ENCODE measurements at places on chromosomes 12 and 14.

DNA sequence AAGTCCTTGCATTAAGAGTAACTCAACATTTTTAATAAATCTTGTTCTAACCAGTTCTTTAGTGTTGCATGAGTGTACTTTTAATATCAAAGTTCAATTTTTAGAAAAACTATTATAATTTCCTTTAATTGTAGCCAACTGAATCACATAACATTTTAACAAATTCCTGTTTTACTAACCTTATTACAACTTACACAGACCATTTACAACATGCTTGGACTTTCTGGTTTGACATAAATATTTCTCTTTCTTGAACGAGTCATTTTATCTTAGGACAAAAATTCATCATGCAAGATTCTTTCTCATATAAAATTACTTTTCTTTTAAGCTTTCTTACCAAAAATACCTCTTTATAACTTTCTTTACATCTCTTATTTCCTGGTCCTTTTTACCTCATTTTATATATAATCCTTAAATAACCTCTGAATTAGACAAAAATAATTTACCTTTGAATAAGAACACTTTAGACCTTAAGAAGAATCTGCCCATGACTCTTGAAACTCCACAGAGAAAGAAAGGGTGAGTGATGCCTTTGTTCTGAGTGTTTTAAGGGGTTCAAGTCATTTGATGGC, 3.9 kb downstream of the SLCO1A2 start:
- DNase-seq: no peak

DNA sequence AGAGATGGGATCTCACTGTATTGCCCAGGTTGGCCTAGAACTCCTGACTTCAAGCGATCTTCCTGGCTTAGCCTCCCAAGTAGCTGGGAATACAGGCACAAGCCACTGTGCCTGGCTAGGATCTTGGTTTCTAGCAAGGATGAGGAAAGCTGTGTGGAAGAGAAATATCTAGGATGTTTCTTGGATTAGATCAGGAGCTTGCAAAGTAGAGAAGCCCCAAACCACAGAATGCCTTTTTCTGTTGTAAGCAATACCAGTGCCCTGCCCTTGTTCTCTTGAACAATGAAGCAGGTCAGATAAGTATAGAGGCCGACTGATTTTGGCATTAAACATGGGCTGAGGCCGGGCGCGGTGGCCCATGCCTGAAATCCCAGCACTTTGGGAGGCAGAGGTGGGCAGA, 44.3 kb upstream of the STRN3 start:
- peak; percentile 31 for DNase-seq

DNA sequence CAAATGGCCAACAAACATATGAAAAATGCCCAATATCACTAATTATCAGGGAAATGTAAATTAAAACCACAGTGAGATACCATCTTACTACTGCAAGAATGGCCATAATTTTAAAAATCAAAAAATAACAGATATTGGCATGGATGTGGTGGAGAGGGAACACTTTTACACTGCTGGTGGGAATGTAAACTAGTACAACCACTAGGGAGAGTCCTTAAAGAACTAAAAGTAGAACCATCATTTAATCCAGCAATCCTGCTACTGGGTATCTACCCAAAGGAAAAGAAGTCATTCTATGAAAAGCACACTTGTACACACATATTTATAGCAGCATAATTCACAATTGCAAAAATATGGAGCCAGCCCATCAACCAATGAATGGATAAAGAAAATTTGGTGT, 459.7 kb downstream of the GXYLT1 start:
- no peak for DNase-seq

DNA sequence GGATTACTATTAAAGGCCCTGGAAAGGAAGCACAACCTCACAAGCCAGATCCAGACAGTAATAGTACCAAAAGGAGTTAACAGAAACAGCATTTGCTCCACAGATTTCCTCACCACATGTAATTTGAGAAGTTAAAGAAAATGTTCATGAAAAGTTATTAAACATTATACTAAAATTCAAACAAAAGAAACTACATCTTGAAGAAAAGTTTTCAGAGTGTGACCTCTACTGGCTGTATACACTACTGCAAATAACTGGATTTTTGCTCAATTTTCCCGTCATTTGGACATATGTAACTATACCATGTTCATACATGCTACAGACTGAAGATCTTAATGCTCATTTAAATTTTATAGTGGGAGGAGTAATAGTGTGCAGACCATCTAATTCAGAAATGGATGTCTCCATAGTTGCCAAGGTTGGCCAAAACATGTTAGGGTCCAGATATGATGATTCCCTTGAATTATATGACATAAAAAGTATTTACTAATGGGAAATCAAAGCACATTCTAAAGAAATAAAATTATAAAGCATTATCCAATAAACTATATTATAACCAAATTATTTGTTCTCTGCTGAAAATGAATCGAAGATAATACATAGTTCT, 5.6 kb downstream of the KRR1 start:
- DNase-seq: no peak

GRCh38 chr12:3523058-3523457, 32.1 kb downstream of the PRMT8 start:
- no peak for DNase-seq

DNA sequence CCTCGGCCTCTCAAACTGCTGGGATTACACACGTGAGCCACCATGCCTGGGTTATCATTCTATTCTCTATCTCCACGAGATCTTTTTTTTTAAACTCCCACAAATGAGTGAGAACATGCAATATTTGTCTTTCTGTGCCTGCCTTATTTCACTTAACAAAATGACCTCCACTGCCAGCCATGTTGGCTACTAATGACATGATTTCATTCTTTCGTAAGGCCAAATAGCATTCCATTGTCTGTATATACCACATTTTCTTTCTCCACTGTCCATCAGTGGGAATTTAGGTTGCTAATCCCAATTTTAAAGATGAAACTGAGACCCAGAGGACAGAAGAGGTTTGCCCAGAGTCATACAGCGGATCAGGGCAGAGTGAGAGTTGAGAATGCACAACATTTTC, 10.9 kb upstream of the TRPV4 start:
- no peak for DNase-seq

GRCh38 chr12:119448611-119449131, 114.1 kb downstream of the CCDC60 start:
- no peak for DNase-seq

DNA sequence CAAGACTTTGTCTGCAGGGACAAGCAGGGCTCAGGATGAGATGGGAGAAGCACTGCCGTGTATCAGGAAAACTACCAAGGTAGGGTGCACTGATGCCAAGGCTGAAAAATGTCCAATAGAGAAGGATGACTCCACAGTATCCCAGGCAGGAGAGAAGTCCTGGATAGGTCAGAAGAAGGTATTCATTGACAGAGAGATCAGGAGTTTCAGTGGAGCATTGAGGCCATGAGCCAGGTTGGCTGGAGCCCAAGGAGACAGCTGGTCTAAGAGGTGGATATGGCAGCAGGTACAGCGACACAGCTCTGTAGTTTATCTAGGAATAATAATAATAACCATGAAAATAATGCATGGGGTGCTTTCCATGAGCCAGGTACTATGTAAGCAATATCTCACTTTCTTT, 180.9 kb downstream of the EXOC5 start:
- no peak for DNase-seq

DNA sequence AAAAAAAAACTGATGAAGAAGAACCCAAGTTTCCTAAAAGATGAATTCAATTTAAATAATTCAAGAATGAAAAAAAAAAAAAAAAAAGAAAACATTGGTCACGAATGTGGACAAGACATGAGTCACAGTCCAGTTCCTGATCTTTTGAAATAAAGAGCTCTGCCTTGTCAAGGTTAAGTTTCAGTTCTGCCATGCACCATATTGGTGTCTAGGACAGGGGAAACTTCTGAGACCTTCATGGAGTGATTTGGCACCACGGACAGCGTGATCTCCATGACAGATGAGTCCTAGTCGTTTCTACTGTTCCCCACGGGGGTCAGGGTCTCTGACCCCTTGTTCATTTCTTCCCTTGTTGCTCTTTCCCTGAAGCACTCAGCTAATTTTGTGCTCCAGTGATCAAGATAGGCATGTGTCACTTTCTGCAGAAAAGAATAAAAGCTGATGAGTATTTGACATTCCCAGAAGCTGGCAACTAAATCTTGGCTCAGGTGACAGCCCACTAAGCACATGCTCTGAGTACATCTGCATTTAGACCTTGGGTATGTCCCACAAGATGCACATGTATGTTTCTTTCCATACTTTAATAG, 1159.7 kb downstream of the BCL11B start:
- DNase-seq: no peak

DNA sequence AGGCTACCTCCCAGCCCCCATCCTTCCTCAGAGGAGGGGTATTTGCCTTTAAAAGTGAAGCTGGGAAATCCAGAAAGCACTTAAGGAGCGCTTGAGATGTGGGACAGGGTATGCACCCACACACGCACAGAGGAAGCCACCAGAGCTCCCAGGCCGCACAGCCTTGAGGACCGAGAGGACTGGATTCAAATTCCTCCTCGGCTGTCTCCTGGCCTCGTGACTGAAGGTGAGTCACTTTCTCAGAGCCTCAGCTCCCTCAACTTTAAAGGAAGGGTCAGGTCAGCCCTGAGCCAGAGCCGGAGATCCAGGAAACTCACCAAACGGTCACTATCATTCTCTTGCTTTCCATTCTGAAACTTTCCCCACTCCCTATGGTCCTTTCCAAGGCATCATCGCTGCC, 37.6 kb downstream of the BCL11B start:
- no peak for DNase-seq

GRCh38 chr12:132116709-132117557, 27.2 kb downstream of the DDX51 start:
- no peak for DNase-seq

GRCh38 chr14:71143381-71144290, 236.4 kb downstream of the PCNX1 start:
- DNase-seq: no peak

GRCh38 chr14:91956616-91957015, 9.1 kb upstream of the FBLN5 start:
- no peak for DNase-seq

- DNase-seq: no peak
These were observed 64.8 kb upstream of the RIN3 start for GRCh38 chr14:92448786-92449185.

- no peak for DNase-seq
These were observed 168.7 kb upstream of the CNOT2 start for GRCh38 chr12:70074510-70074909.

GRCh38 chr14:48096897-48097296, 421.5 kb upstream of the MDGA2 start:
- DNase-seq: no peak

DNA sequence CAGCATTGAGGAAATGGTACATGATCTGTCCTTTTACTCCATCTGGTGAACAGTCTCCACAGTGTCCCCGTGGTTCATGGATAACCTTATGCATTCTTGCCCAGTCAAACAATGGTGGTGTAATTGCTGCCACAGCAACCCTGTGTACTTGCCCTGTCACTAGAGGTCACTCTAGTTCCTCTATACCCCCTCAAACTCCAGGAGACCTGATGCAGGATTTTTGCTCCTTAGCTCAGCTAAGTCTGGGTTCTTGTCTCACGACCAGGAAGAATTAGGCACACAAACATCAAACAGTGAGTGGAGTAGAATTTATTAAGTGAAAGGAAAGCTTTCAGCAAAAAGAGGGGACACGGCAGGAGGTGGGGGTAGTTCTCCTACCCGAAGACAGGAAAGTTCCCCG, 24.7 kb upstream of the EEA1 start:
- no peak for DNase-seq

GRCh38 chr14:67571275-67571990, 28.6 kb downstream of the PIGH start:
- peak; percentile 56 for DNase-seq

GRCh38 chr12:6783828-6784227, 5.5 kb upstream of the CD4 start:
- no peak for DNase-seq

- no peak for DNase-seq
These were observed 8.6 kb upstream of the ADSS1 start for GRCh38 chr14:104715416-104715815.

DNA sequence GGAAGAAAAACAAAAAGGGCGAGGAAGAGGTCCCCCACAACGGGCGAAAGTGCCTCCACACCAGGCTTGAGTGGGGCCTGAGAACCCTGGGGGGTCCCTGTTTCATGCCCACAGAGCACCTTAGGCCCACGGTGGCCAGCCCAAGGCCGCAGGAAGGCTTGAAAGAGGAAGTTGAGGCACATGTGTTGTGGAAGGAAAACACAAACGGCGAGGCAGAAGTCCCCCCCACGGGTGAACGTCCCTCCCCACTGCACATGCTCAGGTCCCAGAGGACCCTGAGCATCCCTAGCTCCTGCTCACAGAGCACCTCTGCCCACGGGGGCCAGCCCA, 371.5 kb downstream of the ALG10 start:
- DNase-seq: no peak

- no peak for DNase-seq
These were observed 23.9 kb downstream of the A2ML1 start for GRCh38 chr12:8846305-8846704.

- DNase-seq: no peak
These were observed 11.7 kb downstream of the SOCS4 start for GRCh38 chr14:55038708-55039107.

DNA sequence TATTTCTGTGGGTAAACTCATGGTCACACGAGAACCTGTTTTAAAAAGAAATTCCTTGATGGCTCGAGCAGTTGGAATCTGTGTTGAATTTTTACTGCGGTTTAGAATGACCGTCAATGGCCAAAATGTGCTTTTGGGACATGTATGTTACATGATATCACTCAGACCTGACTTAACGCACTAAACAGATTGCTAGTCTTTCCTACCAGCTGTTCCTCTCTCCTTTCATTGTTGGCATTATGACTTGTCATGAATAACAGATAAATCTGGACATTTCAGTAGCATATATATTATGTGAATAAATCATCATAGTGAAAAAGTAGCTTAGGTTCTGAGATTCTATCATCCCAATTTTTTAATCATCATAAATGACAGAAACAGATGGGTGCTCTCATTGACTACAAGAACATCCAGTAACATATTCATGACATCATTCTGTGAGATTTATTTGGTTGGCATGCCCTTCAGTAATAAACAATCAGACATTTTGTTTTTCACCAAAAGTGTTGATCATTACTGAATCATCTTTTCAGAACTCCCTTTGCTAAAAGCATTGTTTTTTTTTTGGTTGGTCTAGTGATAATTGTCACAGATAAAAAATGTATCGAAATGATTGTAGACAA, 57.9 kb upstream of the NAV3 start:
- no peak for DNase-seq

- no peak for DNase-seq
These were observed at the start of gene LUM for GRCh38 chr12:91111366-91112325. Gene LUM, minus strand, starts transcription at chr12:91111494. Its CDS starts 2,515 bp downstream, at chr12:91108979.

GRCh38 chr12:91367234-91367849, 184.7 kb upstream of the DCN start:
- no peak for DNase-seq

DNA sequence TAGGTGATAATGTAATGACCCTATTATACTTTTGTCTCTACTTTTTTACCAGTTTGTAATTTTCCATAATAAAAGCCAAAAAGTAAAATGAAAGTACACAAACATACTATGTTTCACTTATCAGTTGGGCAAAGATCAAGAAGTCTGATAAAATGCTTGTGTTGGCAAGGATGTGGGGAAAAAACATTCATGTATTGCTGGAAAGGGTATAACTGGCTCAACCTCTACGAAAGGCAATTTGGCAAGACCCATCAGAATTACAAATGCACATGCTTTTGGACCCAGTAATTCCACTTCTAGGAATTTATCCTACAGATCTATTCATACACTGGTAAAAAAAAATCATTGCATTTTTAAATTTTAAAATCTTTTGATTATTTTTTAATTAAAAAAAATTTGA, 68.0 kb downstream of the SPTB start:
- no peak for DNase-seq
